ENCODE measurements at places on chromosomes 4 and X.
A peak's percentile ranks its signal among the peaks of the same experiment; 100 is the strongest.

DNA sequence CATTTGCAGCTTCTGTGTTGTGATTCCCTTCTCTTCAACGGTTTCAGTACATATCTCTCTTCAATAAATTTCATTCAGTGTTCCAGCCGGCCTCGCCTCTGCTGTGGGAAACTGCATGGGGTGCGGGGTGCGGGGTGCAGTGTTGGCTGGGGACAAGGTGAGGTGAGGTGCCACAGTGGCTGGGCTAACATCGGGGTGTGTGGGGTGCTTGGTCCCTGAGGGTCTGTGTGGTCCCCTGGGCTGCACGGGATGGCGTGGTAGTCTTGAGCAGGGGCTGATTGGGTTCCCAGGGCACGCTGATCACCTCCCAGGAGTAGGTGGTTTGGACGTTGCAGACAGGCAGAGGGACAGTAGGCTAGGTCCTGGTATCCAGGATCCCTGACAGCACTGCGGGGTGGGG lies 2.7 kb downstream of the PNMA6A start:
- no peak for DNase-seq

- no peak for DNase-seq
These were observed 1005.8 kb downstream of the PCDH18 start for GRCh38 chr4:136526517-136526916.

DNA sequence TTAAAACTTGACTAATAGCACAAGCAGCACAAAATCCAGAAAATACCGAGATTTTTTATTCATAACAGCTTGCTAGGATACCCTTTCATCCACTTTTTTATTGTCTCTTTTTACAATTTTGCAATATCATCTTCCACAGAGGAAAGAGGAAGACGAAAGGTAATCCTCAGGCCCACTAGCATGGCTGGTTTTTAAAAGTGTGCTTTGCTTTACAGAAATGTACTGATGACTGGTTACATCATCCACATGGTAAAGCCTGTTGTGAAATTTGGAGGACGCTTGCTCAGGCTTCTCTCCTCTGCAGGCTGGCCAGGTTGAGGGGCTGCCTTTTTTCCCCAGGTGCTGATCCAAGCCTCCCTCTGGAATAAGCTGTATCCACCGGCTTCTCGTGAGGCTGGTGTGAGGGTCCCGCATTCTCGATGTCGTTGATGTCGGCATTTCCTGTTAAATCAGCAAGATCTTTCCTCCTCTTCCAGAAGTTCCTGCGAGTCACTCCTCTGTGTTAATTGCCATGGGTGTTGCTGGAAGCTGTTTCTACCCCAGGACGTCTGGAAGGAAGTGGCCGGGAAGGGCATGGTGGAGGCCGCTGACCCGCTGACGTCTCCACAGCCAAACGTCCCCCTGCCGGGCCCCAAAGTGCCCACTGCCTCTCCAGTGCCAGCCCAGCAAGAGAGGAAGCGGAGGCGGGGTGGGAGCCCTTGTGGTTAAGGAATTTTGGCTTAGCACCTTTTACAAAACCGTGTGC lies 5.8 kb upstream of the DGKQ start:
- DNase-seq: peak; percentile 48

- no peak for DNase-seq
These were observed 341 bp upstream of the PRPS2 start for GRCh38 chrX:12790885-12791256.

- peak; percentile 70 for DNase-seq
These were observed 103.5 kb downstream of the LDB2 start for GRCh38 chr4:16794816-16795445.

- no peak for DNase-seq
These were observed 59.2 kb upstream of the CD99 start for GRCh38 chrX:2631743-2632532.

DNA sequence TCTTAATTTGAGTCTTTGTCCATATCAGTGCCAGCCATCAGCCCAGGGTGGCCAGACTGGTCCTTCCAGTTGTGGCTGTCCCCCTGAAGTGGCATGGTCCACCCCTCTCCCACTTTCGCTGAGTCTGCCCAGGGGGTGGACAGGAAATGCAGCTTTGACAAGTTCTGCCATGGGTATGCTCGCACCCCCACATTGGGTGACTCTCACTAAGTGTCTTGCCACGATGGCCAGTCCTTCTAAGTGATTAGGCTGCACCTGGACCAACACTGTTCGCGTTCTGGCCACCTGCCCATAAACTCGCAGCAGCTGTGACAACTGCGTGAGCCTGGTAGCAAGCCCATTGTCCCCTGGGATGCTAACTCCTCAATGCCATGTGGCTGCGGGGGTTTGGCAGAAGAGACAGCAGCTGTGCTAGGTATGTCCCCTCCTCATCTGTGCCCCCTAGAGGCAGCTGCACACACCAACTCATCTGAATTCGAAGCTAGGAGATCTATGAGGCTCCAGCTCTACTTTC lies 10.0 kb upstream of the LNX1 start:
- DNase-seq: no peak

DNA sequence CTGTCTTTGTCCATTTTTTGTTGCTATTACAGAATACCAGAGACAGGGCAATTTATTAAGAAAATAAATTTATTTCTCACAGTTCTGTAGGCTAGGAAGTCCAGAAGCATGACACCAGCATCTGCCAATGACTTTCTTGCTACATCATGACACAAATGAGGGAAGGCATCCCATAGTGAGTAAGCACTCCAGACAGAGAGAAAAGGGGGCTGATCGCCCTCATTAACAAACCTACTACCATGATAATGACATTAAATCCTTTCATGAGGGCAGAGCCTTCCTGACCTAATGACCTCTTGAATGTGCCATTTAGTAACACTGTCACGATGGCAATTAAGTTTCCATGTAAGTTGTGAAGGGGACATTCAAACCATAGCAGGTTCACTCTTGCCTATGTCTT lies 20.1 kb downstream of the CCDC149 start:
- DNase-seq: no peak

DNA sequence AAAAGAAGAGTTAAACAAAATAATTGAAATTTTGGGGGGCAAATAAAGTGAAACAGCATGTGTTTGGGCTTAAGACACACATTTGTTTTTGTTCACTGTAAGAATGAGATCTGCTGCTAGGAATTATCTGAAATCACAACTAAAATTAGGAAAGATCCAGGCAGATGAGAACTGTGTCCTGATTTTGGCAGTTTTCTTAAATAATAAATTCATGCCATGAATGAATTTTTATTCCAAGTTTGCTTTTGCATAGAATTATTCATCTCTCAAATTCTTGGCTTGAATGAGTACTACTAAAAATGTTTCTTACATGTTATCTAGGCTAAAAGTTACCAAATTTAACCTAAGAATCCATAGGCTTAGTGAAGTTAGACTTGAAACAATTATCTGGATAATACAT lies 321.7 kb downstream of the ANK2 start:
- DNase-seq: peak; percentile 17

DNA sequence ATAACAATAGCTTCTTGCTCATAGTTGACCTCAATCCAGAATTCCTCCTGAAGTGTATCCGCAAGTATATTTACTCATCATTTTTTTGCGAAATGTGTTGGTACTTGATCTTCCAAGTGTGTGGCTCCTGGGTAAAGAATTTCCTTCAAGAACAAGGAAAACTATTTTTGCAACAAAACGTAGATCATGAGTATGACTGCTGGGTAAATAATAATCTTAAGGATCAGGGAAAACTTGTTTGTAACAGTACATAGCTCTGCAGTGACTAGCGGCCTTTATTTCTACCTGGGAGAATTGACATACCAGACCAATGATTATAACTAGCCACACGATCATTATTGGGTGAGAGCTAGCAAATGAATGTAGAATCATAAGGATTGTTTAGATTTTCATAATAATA lies 1311.7 kb downstream of the ARAP2 start:
- no peak for DNase-seq

DNA sequence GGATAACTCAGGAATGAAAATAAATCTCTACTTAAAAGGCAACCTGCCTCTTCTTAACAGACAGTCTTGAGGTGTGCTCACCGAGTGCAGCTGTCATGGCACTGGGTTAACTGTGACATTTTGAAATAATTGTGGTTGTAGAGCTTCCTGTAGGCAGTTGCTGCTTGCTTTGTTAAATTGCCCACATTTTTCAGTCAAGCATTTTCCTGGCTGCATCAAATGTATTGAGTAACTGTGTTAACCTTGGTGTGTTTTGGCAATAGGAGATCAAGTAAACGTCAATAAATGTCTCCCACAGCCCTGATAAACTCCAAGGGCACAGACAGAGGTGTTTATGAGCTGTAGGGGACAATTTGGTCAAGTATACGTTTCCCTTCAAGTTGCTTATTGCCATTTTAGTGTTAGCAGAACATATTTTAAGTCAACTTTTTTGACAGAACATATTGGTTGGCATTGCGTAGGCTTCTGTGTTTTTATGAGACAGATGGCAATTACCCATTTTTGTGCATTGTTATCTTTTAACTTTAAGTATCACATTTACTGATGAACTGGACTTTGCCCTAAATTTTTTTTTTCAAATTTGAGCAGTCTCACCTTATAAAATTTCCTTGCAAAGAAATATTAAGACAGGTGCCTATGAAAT lies 527.4 kb downstream of the C4orf33 start:
- no peak for DNase-seq

DNA sequence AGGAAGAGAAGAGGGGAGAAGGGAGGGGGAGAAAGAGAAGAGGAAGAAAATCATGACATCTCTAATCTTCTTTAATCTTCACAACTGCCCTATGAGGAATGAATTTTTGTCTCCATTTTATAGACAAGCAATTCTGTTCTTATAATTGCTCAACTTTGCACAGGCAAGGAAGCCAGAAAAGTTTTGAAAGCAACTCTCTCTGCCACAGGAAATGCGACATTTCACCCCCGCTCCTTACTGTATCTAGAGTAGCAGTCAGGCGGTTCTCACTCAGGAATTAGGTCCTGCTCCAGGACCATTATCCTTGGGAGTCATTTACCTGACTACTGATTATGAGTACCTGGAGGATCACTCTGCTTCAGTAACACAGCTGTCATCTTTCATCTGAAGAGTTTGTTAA lies 69.2 kb upstream of the FAM9A start:
- no peak for DNase-seq

DNA sequence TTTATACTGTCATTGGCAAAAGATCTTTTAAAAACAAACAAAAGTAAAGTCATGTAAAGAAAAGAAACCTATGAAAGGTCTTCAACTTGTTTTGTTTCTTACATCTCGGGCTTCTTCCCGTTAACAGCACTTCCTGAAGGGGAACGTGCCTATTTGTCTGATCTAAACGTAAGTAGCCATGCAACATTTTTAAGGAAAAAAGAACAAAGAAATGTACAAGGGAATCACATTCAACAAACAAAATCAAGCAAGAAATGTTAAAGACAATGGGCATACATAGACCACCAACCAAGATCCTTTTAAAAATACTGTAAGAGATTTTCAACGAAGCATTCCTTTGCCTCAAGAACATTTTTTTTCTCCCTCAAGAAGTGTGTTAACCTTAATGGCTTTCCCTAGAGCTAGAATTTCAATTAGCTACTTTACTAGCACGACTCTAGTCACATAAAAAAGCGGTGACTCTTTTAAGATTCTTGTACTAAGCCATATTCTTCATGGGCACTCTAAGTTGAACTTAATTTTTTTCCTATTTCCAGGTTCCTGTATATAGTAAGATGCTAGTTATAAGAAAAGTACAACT lies 112.0 kb upstream of the TTC29 start:
- DNase-seq: peak; percentile 70

GRCh38 chrX:136735601-136736000 lies 45.1 kb downstream of the ARHGEF6 start:
- DNase-seq: no peak

- no peak for DNase-seq
These were observed 57.1 kb downstream of the CCDC149 start for GRCh38 chr4:24855741-24856140.

DNA sequence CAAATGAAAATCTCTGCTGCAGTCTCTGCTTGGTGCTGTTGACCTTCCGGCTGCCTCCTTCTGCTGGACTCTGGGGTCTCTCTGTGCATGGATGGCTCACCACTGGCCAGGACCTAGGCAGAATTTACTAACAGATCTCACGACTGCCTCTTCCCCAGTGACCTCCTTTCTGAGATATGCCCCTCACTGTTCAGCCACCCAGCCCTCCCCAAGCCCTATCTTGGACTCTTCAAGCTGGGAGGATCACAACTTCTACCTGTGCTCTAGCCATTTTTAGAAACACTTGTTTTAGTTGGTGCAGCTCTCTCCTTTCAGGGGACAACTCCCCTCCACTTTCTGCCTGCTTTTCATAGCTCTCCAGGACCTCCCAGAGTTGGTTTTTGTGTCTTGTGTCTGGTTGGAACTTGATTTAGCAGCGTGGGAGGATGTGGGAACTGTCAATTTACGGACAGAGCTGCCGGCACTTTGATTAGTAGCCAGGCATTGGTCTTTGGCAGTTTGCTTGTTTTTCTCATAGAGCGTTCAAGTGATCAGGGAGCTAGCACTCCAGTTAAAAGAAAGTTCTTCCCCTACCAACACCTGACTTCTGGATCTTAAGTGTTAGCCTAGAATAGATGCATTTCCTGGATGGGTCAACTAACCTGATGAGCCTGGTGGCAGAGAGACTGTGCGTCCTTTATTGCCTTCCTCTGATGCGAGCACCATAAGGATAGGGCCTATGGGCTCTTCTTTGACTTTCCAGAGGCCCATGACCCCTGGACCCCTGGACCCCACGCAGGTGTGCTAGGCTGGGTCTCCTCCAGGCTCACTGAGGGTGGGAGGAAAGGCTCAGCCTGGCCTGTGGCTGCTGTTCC lies 6.5 kb downstream of the RGS12 start:
- DNase-seq: no peak

DNA sequence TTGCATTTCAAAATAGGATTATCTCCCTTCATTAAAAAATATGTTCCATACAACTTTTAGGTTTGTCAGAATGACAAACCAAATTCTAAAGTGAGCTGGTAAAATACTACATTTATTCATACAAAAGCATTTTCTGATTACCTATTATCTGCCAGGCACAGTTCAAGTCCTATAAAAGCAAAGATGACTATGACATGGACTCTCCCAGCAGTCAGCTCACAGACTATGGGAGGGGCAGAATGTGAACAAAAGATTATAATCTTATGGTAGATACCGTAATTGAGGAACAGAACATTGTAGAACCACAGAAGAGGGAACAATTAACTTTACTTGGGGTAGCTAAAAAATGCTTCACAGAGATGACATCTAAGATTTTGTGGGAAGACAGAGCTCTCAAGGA lies 12.4 kb downstream of the PAQR3 start:
- no peak for DNase-seq
